ENCODE measurements at places on chromosomes 4 and X.

GRCh38 chr4:129403848-129404247 lies 307.9 kb downstream of the C4orf33 start:
- peak; percentile 63 for DNase-seq

DNA sequence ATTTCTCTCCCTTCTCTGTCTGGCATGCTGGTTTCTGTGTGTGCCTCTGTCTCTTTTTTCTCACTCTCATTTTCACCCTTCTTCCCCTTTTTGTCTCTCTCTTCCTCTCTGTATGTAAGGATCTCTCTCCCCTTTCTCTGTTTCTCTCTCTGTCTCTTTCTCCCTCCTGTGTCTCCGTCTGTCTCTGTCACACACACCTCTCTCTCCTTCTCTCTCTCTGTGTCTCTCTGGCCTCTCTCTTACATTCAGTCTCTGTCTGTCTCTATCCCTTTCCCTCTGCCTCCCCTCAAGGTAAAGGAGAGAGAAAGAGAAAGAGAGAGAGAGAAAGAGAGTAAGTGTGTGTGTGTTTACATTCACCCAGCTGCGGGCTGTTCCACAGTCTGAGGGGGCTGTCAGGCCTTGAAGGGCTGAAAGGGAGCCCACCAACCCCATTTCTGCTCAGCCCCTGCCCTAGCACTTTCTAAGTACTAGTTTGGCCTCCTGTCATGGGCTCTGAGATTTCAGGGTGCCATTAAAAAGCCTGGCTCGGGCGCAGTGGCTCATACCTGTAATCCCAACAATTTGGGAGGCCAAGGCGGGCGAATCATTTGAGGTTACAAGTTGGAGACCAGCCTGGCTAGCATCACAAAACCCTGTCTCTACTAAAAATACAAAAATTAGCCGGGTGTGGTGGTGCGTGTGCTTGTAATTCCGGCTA lies 9.6 kb upstream of the TSPYL2 start:
- DNase-seq: peak; percentile 60

DNA sequence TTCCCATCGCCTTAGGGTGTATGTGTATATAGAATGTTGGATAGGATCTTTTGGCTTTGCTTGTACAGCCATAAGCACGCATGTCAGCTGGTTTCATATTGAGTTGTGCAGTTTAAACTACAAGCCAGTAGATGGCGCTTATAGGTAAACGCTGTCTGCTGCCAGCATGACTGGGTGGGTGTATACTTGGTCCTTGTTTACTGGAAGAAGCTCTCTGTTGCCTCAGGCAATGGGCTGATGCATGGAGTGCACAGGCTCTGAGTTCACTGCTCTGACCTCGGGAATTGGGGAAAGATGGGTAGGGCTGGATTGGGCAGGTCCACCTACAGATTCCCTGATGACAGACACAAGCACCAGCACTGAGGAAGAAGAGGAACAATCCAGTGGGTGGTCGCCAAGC lies 831.5 kb downstream of the STIM2 start:
- DNase-seq: peak; percentile 75

GRCh38 chr4:15971068-15971801 lies 8.3 kb upstream of the FGFBP2 start:
- DNase-seq: no peak

Measured in Karpas-422 (cell line).